ENCODE measurements at places on chromosomes 1 and 21.
A peak's percentile ranks its signal among the peaks of the same experiment; 100 is the strongest.

DNA sequence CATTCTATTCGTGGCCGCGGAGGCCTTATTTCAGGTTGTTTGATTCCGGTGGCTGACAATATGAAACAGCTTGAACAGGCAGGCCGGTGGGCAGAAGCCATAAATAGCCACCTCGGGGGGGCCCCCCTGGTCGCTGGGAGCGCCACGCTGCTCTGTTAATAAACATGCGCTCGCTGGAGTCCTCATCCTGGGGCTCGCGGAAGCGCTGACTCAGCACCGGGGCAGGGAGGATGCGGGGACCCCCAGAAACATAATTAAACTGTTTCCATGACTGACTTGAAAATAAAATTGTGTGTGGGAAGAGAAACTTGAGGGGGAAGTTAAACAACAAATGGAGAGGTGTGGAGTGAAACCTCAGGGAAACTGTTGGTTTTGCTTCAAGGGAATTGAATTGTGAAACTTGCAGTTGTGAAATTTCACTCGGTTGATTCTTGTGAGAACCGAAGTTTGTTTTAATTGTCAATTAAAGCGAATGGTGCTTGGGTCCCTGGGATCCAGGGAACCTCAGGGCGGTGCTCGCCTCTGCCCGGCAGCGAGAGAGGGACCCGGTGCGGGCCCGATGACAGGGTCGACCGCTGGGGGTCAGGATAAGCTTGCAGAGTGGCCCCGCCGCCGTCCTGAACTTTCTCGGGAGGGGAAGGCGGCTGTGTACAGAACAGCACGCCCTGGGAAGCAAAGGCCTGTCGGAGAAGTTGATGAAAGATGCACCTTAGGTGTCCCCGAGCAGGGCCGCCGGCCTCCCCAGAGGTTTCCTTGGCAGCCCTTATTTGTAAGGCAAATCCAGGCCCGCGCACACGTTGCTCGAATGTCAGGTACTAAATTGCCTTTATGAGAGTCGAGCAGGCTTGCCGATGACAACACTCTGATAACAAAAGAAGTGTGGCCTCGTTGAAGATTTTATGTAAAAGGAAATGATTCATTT lies 176.9 kb upstream of the LMO4 start:
- peak; percentile 59 for DNase-seq

DNA sequence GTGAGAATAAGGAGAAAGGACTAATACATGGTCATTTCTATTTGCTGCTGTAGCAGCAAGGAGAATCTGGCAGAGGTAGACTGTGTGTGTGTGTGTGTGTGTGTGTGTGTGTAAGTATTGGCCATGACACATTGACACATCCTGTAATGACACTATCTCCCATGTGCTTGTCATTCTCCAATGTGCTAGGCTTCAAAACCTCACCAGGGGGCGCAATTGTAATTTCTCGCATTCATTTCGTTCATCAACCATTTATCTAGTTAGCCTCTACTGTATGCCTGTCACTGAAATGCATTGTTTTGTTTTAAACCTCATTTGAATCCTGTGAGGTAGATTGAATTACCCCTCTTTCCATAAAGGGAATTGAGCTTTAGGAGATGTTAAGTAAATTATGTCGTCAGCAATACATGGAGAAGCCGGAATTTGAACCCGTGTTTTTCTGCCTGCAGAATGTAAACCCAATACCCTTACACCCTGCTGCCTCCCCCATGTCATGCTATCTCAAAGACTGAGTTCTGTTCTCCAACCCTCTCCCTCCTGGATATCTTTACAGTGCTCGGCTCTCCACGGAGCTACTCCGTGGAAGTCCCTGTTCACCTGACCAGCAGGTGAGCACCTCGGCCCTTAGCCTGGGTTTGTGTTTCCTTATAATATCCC lies 100.8 kb downstream of the UCK2 start:
- peak; percentile 10 for DNase-seq

GRCh38 chr1:229129301-229130027 lies 141.4 kb upstream of the RAB4A start:
- DNase-seq: no peak

GRCh38 chr1:150493175-150493574 lies 6.0 kb downstream of the TARS2 start:
- no peak for DNase-seq

GRCh38 chr1:221002601-221003000 lies 123.4 kb downstream of the HLX start:
- no peak for DNase-seq

DNA sequence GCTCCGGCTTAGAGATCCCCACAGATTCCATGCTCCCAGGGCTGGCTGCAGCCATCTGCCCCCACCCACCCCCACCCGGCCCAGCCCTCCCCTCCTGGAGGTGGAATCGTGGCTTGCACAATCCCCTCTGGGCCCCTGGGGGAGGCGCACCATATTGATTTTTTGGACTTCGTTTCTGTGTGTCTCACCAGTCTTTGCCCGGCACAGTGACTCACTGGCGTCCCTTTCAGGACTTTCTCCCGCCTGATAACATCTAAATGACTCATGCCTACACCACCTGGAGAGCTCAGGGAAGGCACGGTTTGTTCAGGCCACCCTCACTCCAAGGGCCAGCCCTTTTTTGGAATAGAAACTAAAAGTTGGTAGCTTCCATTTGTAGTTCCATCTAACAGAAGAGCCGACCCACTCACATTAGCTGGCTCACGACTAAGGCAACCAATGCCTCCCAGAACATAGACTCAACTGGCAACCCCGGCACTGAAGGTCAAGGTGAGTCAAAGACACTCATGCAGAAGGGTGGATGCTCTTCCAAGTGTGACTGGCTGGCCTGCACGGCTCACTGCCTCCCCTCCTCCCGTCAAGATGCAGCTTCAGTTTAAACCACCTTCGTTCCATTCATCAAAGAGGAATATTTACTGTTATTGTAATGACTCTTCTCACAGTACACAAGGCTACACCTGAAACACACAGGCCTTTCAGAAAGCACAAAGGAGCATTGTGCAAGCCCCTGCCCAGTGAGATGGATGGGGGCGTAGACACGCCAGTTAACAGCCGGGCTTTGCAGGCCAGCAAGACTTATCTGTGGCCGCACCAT lies 18.1 kb upstream of the ETS2 start:
- peak; percentile 79 for DNase-seq

DNA sequence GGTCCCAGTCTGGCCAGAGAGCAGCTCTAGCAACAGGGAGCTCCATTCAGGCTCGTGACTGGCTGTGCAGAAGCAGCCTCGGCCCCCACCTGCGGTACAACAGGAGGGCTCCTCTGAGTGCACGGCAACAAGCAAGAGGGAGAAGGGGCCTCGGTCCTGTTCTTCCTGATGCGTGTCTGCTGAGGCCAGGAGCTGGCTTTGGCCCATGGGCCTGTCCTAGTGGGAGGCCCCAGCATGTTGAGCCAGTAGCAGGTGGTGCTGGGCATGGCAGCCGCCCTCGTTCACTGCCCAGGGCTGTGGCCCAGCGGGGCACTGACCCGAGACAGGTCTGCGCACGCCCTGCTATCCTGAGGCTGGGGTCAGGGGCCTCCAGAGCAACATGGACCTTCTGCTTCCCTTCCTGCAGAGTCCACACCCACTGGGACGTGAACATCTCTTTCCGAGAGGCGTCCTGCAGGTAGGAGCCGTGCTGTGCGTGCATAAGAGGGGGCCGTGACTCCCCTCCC lies 7.0 kb downstream of the SAMD11 start:
- DNase-seq: no peak

GRCh38 chr1:83912876-83913275 lies 86.1 kb downstream of the TTLL7 start:
- DNase-seq: no peak

DNA sequence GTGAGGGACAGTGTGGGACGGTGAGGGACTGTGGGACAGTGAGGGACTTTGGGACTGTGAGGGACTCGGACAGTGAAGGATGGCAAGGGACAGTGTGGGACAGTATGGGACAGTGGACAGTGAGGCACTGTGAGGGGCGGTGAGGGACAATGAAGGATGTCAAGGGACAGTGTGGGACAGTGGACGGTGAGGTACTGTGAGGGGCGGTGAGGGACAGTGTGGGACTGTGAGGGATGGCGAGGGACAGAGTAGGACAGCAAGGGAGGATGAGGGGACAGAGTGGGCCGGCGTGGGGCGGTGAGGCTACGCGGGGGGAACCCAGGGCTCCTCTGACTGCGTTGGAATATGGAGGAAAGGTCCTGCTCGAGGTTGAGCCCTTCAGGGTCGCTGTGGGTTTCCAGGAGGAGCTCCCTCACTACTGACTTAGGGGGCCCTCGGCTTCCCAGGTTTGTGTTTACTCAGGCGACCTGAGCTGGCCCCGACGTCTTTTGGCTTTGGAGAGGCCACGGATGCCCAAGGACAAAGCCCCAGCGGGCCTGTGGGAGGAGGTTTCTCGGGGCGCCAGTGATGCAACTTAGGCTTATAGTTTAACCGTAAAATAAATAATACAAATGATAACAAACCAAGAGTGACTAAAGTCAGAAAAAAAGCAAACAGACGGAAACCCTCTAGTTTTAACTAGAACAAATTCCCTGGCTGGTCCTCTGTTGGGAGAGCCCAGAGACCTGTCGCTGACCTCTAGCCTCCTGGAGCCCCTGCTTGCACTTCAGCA lies 1.1 kb upstream of the ERRFI1 start:
- no peak for DNase-seq

- no peak for DNase-seq
These were observed 76.7 kb upstream of the ZNF326 start for GRCh38 chr1:89918127-89918793.

GRCh38 chr1:216820345-216820744 lies 97.1 kb upstream of the ESRRG start:
- DNase-seq: no peak

- DNase-seq: no peak
These were observed 9.1 kb downstream of the MEX3A start for GRCh38 chr1:156073110-156073687.

- no peak for DNase-seq
These were observed 37.4 kb downstream of the UBE4B start for GRCh38 chr1:10070206-10070605.

DNA sequence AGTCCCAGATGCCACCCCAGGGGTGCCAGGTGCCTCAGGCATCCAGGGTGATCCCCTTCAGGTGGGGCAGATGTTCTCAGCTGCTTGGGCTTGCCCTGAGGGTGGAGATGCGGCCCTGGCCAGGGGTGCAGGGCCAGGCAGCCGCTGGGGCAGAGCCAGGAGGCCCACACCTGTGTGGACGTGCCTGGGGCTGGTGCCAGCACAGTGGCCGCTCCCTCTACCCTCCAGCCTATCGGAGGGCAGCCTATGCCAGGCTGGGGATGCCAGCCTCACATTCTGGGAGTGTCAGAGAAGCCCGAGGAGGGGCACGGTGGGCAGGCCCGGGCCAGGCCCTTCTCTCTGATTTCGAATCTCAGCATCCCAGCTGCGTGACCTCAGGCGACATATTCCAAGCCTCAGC lies 96.5 kb upstream of the WNT4 start:
- DNase-seq: no peak

GRCh38 chr1:234643111-234643849 lies 33.3 kb upstream of the IRF2BP2 start:
- DNase-seq: no peak

All from DMS153 (cell line).